Foreskin keratinocyte (primary cell): ENCODE measurements at places on chromosomes 16 and 17.

DNA sequence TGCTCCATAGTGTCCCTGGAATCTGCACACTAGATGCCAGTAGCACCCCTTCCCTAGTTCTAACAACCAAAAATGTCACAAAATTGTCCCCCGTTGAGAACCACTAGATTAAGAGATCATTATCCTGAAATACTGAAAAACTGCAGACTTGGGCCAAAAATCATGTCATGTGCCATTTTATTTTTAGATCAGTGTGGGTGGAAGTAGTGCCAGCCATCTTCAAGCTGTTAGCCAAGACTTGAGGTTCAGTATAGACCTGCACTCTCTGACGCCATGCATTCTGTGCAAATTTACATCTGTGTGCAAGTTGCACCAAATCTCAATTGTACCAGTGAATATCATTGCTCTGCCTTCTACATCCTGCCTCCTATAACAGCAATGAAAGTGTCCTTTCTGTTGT, 31.5 kb upstream of the NOL11 start:
- no peak for DNase-seq

GRCh38 chr17:38742411-38743308, 5.5 kb downstream of the PCGF2 start:
- no peak for DNase-seq

DNA sequence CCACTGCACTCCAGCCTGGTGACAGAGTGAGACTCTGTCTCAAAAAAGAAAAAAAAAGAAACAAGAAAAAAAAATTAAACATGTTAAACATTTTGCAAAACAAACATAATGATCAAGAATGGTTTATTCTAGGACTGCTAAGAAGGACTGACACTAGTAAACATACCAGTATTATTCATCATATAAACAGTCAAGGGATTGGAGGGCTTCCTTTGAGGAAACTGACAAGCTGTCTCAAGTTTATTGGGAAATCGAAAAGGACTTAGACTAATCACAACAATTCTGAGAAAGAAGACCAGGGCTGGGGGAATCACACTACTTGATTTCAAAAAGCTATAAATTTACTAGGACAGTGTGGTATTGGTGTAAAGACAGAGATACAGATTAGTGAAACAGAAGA, 75.5 kb downstream of the MYH10 start:
- DNase-seq = peak; percentile 7

- no peak for DNase-seq
Measured at GRCh38 chr17:44049294-44050060, 17.0 kb downstream of the LSM12 start.

- no peak for DNase-seq
Measured at GRCh38 chr16:80175011-80175410, 365.8 kb upstream of the DYNLRB2 start.

DNA sequence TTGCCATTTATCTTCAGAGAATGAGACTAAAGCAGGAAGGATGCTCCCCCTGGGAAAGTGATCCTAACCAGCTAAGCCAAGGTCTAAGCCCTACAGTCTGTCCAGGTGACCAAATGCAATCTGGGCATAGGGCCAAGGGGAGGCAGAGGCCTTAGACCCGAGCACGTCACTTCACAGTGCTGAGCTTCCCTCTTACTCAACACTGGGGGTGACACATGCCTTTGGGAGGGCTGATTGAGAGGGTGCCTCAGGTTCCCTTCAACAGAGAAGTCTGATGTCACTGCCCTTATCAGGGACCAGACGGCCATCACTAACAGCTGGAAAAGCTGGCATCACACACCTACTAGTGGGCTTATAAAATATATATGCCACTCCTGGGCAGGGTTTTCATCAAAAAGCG, 4.0 kb downstream of the CIAO2B start:
- peak; percentile 32 for DNase-seq

- no peak for DNase-seq
Measured at GRCh38 chr17:28864991-28865849, 10.4 kb downstream of the ERAL1 start.

DNA sequence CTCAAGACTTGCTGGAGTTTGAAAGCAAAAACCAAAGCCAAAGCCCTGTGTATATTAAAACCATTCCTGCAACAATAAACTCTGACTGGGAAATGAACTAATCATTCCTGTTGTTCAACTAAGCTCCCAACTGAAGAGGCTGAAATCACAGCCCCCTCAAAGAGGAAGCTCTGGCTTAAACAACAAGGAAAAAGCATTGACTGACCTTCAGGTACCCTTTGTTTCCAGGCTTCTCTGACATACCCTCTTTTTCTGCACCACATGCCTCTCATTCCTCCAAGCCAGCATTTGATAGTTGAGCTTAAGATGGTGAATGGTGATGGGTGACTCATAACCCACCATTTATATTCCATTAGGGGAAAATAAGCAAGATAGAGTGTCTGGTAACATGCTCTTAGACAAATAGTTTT, 470.9 kb upstream of the SOX9 start:
- DNase-seq = no peak

DNA sequence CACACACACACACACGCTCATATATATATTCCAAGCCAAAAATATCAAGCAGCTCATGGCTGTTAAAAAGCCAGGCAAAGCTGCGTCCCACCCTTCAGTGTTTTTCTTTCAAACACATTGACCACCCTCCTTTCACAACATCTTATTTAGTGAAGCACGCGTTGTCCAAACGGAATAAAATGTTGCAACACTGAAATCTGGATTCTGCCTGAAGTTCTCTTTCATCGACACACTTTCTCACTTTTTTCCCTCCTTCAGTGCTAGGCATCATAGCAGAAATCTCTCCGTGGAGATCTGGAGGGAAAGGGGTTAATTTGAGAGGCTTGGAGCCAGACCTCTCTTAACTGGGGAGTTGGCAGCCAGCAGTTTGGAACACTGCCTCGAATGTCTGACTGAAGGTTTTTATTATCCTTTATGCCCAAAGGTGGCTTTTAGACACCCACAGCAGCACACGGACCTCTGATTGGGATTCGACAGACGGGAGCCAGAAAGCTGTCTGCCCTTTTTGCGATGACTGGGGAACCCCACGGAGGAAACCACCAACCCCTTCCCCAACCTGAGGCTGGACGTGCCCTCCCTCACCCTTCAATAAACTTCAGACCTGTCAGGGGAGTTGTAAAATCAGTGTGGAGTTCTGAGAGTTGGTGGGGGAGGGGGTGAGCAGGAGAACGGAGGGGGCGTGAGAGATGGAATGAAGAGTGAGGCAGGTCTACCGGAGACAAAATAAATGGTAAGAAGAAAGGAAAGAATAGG, 833.6 kb upstream of the SOX9 start:
- DNase-seq = no peak

GRCh38 chr17:13044572-13045065, 26.8 kb upstream of the ELAC2 start:
- DNase-seq = no peak

DNA sequence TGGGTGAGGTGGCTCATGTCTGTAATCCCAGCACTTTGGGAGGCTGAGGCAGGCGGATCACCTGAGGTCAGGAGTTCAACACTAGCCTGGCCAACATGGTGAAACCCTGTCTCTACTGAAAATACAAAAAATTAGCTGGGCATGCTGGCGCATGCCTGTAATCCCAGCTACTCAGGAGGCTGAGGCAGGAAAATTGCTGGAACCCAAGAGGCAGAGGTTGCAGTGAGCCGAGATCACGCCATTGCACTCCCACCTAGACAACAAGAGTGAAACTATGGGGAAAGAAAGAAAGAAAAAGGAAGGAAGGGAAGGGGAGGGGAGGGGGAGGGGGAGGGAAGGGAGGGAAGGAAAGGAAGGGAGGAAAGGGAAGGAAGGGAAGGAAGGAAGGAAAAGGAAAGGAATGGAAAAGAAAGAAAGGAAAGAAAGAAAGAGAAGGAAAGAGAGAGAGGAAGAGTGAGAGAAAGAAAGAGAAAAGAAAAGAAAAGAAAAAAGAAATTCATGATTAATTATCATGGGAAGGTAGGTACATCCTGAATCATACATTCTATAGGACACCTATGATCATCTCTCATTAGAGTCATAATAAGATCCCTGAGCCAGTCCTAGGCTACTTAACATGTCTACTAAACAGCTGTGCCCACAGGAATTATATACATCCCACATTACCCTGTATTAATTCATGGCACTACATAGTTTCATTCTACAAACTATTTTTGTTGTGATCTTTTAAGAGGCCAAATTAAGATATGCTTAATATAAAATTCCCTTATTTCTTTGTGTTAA, 40.9 kb downstream of the CREBBP start:
- DNase-seq = no peak

- DNase-seq = peak; percentile 93
Measured at GRCh38 chr16:17768257-17768656, 297.5 kb upstream of the XYLT1 start.

DNA sequence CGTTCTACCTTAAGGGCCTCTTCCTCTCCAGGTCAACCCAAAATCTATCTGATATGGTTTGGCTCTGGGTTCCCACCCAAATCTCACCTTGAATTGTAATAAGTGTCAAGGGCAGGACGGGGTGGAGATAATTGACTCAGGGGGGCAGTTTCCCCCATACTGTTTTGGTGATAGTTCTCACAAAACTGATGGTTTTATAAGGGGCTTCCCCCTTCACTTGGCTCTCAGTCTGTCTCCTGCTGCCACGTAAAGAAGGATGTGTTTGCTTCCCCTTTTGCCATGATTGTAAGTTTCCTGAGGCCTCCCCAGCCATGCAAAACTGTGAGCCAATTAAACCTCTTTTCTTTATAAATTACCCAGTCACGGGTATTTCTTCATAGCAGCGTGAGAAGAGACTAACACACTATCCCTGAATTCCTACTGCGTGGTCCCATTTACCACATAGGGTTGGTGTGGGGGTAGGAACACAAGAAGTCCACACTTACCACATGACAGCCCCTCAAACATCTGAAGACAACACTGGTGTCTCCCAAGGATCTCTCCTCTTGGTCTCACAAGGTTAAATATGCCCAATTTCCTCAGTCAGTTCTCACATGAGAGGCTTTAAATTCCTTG, 8.2 kb downstream of the COTL1 start:
- no peak for DNase-seq

- DNase-seq = no peak
Measured at GRCh38 chr16:55505333-55506015, 3.4 kb upstream of the LPCAT2 start.

DNA sequence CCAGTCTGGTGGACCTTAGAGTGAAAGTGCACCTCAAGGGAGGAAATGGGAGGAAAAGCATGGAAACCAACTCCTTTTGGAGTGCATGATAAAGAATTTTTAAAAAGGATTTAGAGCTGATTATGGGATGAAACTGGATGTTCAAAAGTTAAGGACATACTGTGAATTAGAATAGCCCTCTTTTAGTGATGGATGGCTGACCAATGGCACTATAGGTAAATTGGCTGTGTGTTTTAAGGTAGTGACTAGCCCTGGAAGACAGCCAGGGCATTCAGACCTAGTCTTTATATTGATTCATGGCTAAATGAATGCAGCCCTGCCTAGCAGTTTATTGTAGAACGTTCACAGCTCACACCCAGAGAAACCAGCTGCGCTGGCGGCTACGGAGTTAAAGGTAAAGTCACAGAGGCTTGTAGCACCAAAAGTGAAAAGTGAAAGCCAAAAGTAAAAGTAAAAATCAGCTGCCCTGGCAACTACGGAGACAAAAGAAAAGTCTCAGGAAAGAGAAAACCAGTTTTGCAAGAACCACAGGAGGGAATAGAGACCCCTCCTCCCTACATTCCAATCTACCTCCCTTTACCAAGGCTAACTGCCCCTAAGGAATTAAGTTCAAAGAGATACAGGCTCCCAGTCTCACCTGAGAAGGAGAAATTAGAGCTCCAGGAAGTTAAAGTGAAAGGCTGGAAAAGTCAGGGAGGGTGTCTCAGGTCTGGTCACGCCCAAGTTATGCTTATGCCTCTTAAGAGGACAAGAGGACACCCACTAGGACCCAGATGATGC, 21.8 kb downstream of the ACSM1 start:
- DNase-seq = peak; percentile 68

DNA sequence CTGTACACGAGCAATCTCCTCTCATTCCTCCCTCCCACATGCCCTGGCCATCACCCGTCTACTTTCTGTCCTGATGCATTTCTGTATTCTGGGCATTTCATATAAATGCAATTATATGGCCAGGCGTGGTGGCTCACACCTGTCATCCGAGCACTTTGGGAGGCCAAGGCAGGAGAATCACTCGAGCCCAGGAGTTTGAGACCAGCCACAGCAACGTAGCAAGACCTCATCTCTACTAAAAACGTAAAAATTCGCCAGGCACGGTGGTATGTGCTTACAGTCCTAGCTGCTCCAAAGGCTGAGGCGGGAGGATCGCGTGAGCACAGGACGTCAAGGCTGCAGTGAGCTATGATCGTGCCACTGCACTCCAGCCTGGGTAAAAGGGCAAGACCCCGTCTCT, 4.8 kb downstream of the MEAK7 start:
- no peak for DNase-seq

DNA sequence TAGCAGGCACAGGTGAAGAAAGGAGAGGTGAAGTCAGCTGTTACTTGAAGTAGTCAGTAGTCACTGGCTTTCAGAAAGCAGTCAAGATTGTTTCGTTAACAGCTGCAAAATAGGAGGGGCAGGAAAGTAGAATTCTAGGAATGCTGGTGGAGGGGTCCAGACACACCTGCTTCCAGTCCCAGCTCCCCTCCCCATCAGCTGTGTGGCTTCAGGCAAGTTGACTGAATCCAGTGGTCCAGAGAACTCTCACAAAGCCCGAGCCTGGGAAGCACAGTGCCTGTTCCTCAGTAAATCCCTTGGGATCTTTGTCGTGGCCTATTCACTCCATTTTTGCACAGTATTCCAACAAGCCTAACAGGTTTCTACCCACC, 4.6 kb upstream of the SOCS1 start:
- no peak for DNase-seq

- DNase-seq = no peak
Measured at GRCh38 chr16:73313950-73314349, 266.0 kb upstream of the ZFHX3 start.

GRCh38 chr17:7856811-7857712, at the start of gene NAA38:
TSS of gene NAA38 (minus strand) at chr17:7857559. CDS start at chr17:7857463, 96 bp downstream.
- peak; percentile 99 for DNase-seq

- no peak for DNase-seq
Measured at GRCh38 chr16:8641671-8642070, 20.2 kb downstream of the METTL22 start.

- no peak for DNase-seq
Measured at GRCh38 chr17:43626023-43626422, 35.7 kb downstream of the MEOX1 start.

DNA sequence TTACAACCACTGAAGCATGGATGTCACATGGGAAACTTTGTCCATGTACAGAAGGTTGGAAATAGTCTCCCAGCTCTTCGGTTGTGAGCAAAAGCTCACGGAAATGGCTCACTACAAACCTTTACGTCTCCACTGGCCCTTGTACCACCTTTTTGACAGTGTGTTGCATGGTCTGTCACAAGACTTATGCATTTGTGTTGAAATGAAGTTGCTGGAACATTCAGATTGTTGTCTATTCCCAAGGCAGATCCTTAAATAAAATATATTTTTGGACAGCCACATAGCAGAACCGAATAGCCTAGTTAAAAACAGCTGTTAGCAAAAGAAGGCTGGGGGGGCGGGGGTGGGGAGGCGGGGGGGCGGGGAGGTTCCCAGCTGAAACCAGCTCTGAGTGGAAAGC, 39.2 kb downstream of the KNOP1 start:
- no peak for DNase-seq

- no peak for DNase-seq
Measured at GRCh38 chr17:18956581-18956980, 4.6 kb downstream of the SLC5A10 start.

GRCh38 chr16:84178146-84178765, 8.6 kb downstream of the TAF1C start:
- DNase-seq = no peak
